Left ventricle myocardium superior (tissue), 1 donor: ENCODE measurements at places on chromosomes 2 and 18. TPM values are rescaled to one million over a fixed set of nuclear protein-coding genes. Genes with fewer than 3 reads are reported as not detected.
A peak's percentile ranks its signal among the peaks of the same experiment; 100 is the strongest.

The ANKRD30B gene
- total RNA-seq, result not detected

The MC4R gene
- not detected for total RNA-seq

The KLHL41 gene
- 168 TPM for total RNA-seq

The CD8B2 gene
- not detected for total RNA-seq

The PLEKHH2 gene
- 1.1 TPM for total RNA-seq

DNA sequence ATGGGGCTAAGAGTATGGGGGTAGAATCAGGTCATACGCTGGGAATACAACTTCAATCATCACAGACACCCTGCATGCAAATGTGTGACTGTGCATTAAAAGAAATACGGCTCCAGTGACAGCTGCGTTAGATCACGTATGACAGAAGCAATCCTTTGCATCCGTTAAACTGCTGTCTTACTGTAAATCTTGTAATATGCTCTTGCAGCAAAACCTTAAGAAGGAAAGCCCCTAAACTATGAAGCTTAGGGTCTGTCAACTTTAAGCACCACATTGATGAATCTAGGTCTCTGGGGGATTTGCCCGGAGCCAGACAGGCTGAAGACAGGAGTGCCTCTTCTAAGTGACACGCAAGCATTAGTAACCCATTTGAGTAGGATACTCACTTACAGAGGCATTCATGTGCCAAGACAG lies 84.7 kb upstream of the EML6 start:
- DNase-seq, result no peak

GRCh38 chr2:1927896-1928568 lies 183.7 kb upstream of the PXDN start:
- no peak for DNase-seq

DNA sequence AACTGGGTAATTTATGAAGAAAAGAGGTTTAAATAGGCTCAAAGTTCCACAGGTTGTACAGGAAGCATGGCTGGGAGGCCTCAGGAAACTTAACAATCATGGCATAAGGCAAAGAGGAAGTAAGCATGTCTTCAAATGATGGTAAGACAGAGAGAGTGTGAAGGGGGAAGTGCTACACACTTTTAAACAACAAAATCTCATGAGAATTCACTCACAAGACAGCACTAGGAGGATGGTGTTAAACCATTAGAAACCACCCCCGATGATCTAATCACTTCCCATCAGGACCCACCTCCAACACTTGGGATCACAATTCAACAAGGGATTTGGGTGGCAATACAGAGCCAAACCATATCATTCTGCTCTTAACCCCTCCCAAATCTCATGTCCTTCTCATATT lies 34.9 kb downstream of the CFAP210 start:
- no peak for DNase-seq

GRCh38 chr2:159960414-159960813 lies 102.0 kb downstream of the PLA2R1 start:
- DNase-seq, result no peak

DNA sequence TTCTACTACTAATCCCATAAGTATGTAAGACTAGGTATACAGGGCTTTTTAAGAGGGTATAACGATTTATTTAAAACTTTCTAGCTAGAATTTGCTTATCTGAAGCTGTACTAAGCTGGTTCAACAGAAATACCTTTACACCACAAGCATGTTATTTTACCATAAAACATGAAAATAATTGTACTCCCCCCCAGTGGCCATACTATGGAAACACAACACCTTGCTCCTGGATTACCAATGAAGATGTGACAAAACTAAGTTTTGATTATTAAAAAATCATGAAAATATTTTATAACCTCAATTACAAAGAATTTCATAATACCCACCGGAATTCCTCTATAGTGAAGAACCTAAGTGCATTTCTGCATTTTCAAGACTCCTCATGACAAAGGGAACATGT lies 27.3 kb downstream of the LPIN2 start:
- no peak for DNase-seq

GRCh38 chr18:37294951-37295350 lies 270.6 kb downstream of the CELF4 start:
- DNase-seq, result no peak

GRCh38 chr2:83079007-83079406 lies 1380.1 kb downstream of the SUCLG1 start:
- no peak for DNase-seq

DNA sequence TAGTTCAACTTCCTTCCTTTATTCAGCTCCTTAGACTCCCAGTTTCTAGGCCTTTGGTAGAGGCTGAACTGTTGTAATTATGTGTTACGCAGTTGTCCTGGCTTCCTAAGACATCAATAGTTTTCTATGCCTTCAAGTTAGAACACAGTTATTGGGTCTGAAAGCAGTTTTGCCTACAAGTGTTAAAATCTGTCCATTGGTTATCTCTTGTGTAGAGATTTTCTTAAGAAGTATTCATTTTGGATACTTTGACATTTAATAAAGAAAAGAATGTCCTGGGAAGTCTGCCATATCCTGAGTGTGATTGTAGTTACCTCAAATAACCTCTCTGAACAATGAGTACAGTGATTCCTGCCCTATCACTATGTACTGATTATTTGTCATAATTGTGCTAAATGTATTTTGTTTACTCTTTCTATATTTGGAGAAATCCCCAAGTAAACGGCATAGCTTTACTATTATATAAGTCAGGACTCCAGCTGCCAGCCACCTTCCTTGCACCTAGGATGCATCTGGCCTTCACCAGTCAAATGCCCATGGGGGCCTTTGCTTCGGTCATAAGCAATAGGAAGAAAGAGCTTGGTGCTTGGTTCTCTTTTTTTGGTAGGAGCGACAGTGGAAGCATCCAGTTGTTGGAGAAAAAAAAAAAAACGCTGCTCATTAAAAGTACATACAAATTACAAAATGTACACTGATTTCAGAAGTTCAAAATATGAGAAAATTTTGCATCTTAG lies 449.5 kb upstream of the PKDCC start:
- peak; percentile 41 for DNase-seq
